SJSA1 (cell line): ENCODE measurements at places on chromosomes 16 and 17. TPM values are rescaled to one million over a fixed set of nuclear protein-coding genes. Genes with fewer than 3 reads are reported as not detected.

Gene ACLY
- 77.0 and 122 TPM in 2 replicates for total RNA-seq

Gene CD300A
- total RNA-seq: not detected in 2 replicates

Gene PLD6
- total RNA-seq: 1.0 and 1.1 TPM in 2 replicates

Gene PIK3R5
- not detected in 2 replicates for total RNA-seq

Gene SLC16A13
- not detected in 2 replicates for total RNA-seq

Gene SDF2
- 59.8 and 125 TPM in 2 replicates for total RNA-seq

DNA sequence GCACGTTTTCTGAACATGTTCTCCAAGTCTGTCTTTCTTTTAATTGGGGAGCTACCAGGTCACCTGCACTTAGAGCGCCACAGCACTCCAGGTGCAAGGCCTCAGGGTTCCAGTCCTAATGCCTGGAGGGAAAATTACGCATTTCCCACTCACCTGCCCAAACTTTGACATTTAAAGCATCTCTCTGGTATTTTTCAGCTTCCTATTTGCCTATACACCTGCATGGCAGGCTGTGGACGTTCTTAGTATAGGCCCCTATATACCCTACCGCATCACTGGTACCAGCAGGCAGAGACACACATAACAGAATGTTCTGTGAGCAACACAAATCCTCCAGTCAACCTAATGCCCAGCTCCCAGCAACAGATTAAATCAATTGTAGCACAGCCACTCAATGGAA is 213.3 kb downstream of the MRTFB start:
- no peak overlapping the region for H3K27ac ChIP-seq
- no peak for DNase-seq
- peaks cover 3% of the 10 kb centered on the region; the same call in 1 of the 2 replicates for H3K36me3 ChIP-seq
- H3K27me3 ChIP-seq: no peaks in the 10 kb centered on the region
- H3K4me3 ChIP-seq: no peak overlapping the region

DNA sequence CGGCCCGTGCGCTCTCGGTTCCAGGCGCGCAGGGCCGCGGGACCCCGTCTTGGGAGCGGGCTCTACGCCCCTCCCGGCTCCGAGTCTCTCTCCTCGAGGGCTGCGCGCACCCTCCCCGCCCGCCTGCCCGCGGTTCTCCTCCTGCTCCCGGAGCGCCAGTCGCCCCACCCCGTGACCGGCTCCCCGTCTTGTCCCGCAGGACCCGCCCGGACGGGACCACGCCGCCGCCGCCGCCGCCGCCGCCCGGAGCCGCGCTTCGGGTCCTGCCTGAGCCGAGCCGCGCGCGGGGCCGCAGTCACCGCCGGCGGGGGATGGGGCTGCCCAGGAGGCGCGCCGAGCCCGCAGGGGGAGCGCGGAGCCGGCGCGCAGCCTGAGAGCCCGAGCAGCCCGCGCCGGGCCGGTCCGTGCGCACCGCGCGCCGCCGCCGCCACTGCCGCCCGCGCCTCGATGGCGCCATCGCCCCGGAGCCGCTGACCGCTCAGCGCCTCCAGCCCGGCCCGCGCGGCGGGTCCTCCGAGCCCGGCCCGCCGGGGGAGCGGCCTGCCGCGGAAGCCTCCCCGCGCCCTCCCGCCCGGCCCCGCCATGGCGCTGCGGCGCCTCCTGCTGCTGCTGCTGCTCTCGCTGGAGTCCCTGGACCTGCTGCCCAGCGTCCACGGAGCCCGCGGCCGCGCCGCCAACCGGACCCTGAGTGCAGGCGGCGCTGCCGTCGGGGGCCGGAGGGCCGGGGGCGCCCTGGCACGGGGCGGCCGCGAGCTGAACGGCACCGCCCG is at the start of gene SHISA6:
TSS of gene SHISA6 (plus strand) at position 373 of the 770 bp plus-strand sequence.
- no peak within 1 kb of the TSS for H3K27ac ChIP-seq
- H3K4me1 ChIP-seq: no peaks in the 10 kb centered on the region
- H3K36me3 ChIP-seq: no peaks in the 10 kb centered on the region

DNA sequence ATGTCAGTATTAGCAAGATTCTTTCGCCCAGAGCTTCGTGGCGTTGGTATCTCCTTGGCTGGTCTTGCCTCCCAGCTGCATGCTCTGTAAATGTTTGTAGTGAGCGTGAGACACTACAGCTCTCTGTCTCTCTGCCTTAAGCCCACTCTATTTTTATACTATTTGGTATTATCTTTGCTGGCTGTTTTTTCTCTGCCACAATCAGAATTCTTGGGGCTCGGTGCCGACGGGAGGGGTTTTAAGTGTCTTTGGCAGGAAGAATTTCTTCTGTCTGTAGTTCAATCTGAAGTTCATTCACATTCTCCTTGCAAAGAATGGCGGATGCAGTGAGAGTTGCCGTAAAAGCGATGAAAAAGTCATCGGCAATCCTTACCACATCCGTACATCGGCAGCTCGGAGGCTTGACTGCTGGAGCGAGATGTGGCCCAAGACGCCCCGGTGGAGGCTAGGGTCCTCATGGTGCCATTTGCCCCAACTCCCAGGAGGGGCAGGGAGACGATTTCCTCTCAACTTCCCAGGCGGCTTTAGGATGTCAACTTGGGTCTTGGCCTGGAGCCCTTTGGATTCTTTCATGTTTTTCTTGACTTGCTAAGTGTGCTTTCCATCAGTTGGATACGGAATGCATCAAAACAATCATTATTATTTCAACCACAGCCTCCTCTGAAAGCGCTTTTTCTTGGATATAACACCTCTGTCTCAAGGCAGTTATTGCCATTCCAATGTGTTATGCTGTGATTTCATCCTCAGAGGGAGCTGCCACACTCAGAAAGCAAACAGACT is 132.3 kb upstream of the SDK2 start:
- H3K4me1 ChIP-seq: no peaks in the 10 kb centered on the region
- DNase-seq: no peak
- no peaks in the 10 kb centered on the region for H3K36me3 ChIP-seq
- peaks cover 39% of the 10 kb centered on the region for H3K27me3 ChIP-seq
- H3K4me3 ChIP-seq: no peak overlapping the region

GRCh38 chr17:45759761-45760160 is 24.4 kb upstream of the CRHR1 start:
- H3K27ac ChIP-seq: no peak overlapping the region
- peaks cover 57% of the 10 kb centered on the region for H3K27me3 ChIP-seq
- no peaks in the 10 kb centered on the region for H3K4me1 ChIP-seq
- H3K4me3 ChIP-seq: no peak overlapping the region
- no peak for DNase-seq

DNA sequence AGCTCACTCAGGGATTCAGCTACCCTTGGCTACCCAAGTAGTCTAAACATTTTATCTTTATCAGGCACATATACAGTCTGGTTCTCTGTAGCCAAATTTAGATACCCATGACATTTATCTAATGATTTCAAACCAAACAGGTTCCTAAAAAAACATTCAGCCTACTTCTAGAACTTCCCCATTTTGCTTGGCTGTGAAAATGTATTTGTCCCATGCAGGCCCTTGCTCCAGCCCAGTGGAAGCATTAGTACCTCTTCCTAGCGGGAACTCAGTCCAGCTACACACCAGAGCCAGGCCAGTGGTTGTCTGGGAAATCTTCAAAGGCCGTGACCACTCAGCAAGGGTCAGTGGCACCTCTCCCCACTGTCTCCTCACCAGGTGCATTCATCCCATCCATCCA is 26.2 kb upstream of the NAGLU start:
- H3K4me1 ChIP-seq: peaks cover 18% of the 10 kb centered on the region
- no peak for DNase-seq
- no peak overlapping the region for H3K4me3 ChIP-seq
- peaks cover 45% of the 10 kb centered on the region for H3K36me3 ChIP-seq

DNA sequence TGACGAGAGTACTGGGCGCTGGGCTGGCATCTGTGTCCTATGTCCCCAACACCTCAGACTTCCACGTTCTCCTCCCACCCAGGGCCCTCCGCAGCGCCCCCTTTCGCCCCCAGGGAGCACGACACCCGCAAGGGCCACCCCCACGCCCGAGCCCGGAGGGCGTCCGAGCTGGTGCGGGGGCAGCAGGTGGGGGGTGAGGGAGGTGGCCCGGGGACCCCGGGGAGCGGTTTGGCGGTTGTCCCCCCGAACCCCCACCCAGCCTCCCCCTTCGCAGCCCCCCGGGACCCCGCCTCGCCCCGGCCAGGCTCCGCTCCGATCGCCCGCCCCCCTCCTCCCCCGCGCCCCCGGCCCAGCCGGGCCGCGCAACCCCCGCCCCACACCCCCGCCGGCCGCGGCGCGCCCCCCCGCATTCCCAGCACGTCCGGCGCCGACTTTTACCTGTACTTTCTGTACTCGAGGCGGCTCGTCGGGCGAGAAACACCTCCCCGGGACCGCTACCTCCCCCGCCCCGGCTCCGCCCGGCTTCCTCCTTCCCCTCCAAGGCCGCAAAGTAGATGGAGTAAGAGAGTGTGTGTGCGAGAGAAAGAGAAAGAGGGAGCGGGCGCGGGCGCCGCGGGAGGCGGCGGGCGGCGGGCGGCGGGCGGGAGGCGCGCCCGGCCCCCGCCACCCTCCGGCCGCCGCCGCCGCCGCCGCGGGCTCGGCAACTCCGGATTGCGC is 901 bp downstream of the CDYL2 start:
- H3K27me3 ChIP-seq: peaks cover 30% of the 10 kb centered on the region
- no peak for DNase-seq
- peaks cover 7% of the 10 kb centered on the region; the same call in 1 of the 2 replicates for H3K4me1 ChIP-seq
- peak overlapping the region; percentile 56 for H3K4me3 ChIP-seq
- H3K36me3 ChIP-seq: no peaks in the 10 kb centered on the region
- H3K27ac ChIP-seq: no peak overlapping the region

- H3K36me3 ChIP-seq: peaks cover 94% of the 10 kb centered on the region
- H3K27ac ChIP-seq: no peak overlapping the region
- H3K4me3 ChIP-seq: no peak overlapping the region
- peaks cover 10% of the 10 kb centered on the region for H3K4me1 ChIP-seq
These were observed 15.4 kb downstream of the SRP68 start for GRCh38 chr17:76056882-76057281.

DNA sequence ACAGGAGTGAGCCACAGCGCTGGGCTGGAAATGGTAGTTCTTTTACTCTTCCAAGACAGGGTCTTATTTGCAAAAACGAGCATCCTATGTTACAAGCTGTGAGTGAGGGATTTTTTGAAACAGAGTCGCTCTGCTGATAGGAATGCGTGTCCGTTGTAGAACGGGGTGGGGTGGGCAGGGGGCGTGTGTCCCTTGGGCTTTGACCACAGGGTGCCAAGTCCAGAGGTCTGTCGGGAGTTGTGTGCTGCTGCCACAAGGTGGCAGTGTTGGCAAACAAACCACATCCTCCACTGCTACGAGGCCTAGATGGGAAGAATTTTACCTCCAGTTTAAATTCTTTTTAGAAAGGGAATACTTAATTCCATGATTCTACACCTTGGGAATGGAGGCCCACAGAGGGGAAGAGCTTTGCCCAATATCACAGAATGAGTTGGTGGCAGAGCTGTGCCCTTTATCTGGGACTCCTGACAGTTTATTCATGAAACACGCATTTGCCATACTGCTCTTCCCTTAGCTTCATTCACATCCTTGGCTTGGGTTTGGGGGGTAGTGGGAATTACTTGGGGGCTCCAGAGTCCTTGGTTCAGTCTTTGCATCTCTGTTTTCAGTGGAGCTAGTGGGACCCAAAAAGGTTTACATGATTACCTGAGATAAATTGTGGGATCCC is 30.6 kb upstream of the ETV4 start:
- peaks cover 35% of the 10 kb centered on the region for H3K4me1 ChIP-seq
- H3K27ac ChIP-seq: no peak overlapping the region
- no peak overlapping the region for H3K4me3 ChIP-seq
- H3K36me3 ChIP-seq: no peaks in the 10 kb centered on the region

GRCh38 chr17:50482516-50482915 is 3.9 kb downstream of the RSAD1 start:
- peak; percentile 98 for DNase-seq
- H3K27ac ChIP-seq: peak overlapping the region; percentile 40
- H3K27me3 ChIP-seq: no peaks in the 10 kb centered on the region

DNA sequence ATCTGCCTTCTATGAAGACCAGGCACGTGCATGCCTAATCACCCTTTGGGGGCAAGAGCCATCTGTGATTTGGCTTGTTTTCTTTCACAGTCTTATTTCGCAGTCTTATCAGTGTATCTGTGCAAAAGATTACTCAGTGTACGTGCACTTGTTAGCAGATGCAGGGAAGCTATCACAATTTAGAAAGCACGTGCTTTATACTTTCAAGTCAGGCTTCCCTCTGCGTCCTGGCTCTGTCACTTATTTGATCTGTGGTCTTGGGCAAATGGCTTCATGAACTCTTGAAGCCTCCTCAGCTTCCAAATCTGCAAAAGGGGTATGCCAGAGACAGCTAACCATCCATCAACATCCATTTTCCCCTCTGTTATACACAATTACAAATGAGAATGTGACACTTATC is 246.4 kb downstream of the XYLT1 start:
- no peaks in the 10 kb centered on the region for H3K27me3 ChIP-seq
- no peaks in the 10 kb centered on the region for H3K36me3 ChIP-seq
- H3K27ac ChIP-seq: no peak overlapping the region
- no peak for DNase-seq
- no peaks in the 10 kb centered on the region for H3K4me1 ChIP-seq
- no peak overlapping the region for H3K4me3 ChIP-seq

DNA sequence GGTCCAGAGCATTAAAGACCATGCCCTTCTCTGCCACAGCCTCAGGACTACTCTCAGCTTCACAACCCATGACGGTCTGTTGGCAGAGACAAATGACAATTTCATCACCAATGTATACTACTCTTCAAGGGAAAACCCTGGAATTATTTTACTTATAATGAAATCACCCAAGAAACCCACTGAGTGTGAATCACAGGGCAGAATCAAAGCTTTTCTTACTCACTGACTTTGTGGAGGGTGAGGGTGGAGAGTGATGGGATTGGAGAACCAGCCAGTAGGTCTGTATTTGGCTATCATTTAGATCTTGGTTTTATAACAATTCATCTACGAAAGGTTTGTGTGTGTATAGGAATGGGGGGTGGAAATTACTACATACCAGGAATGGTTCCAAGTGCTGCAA is 442.6 kb downstream of the SHISA9 start:
- no peaks in the 10 kb centered on the region for H3K4me1 ChIP-seq
- no peak for DNase-seq
- H3K27me3 ChIP-seq: no peaks in the 10 kb centered on the region
- H3K36me3 ChIP-seq: no peaks in the 10 kb centered on the region
- no peak overlapping the region for H3K27ac ChIP-seq

GRCh38 chr16:27531826-27532800 is 17.6 kb downstream of the GTF3C1 start:
- no peaks in the 10 kb centered on the region for H3K27me3 ChIP-seq
- DNase-seq: no peak
- peaks cover 93% of the 10 kb centered on the region for H3K36me3 ChIP-seq
- H3K4me1 ChIP-seq: peaks cover 30% of the 10 kb centered on the region
- H3K4me3 ChIP-seq: no peak overlapping the region

- no peak for DNase-seq
- no peaks in the 10 kb centered on the region for H3K27me3 ChIP-seq
- no peak overlapping the region for H3K4me3 ChIP-seq
- H3K36me3 ChIP-seq: no peaks in the 10 kb centered on the region
These were observed 140.7 kb downstream of the C16orf78 start for GRCh38 chr16:49514073-49514980.

- H3K4me3 ChIP-seq: no peak overlapping the region
- no peak for DNase-seq
- no peaks in the 10 kb centered on the region for H3K4me1 ChIP-seq
- no peaks in the 10 kb centered on the region for H3K27me3 ChIP-seq
These were observed 26.0 kb downstream of the SPHK1 start for GRCh38 chr17:76410328-76410965.

GRCh38 chr17:18968945-18969887 is 17.3 kb downstream of the SLC5A10 start:
- H3K36me3 ChIP-seq: peaks cover 9% of the 10 kb centered on the region
- H3K27ac ChIP-seq: no peak overlapping the region
- peaks cover 27% of the 10 kb centered on the region for H3K4me1 ChIP-seq
- DNase-seq: no peak
- H3K27me3 ChIP-seq: no peaks in the 10 kb centered on the region

GRCh38 chr17:17416007-17416399 is 60.8 kb upstream of the MED9 start:
- H3K4me1 ChIP-seq: peaks cover 62% of the 10 kb centered on the region
- H3K27ac ChIP-seq: peak overlapping the region; percentile 91
- no peak overlapping the region for H3K4me3 ChIP-seq
- H3K27me3 ChIP-seq: no peaks in the 10 kb centered on the region
- DNase-seq: peak; percentile 68
- no peaks in the 10 kb centered on the region for H3K36me3 ChIP-seq
